Heart left ventricle (tissue), 16 donors: ENCODE measurements at places on chromosomes 3 and 15. TPM values are rescaled to one million over a fixed set of nuclear protein-coding genes. Genes with fewer than 3 reads are reported as not detected.

DNA sequence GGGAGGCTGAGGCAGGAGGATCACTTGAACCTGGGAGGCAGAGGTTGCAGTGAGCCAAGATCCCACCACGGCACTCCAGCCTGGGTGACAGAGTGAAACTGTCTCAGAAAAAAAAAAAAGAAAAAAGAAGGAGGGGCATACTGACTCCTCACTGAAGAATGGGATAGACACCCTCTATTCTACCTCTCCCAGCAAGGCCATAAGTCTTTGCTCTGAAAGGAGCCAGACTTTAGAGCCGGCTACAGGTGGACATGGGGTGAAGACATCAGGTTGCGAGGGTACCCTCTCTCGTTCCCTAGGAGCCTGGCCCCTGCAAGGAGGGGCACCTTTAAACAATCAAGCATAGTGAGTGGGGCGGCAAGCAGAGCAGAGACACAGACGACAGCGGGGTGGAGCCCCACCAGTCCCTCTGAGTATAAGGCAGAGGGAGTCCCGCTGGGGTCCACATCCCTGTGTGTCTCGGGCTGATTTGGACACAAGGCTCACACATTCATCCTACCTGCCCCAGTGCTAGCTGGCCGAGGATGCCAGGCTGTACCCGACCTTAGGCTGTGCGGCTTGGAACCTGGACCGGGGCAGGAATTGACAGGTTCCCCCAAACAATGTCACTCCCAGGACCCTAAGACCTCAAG is 1.1 kb downstream of the GRAMD2A start:
- H3K4me1 ChIP-seq: peaks cover 11% of the 10 kb centered on the region
- peak overlapping the region; percentile 55 for H3K4me3 ChIP-seq
- H3K36me3 ChIP-seq: peaks cover 30% of the 10 kb centered on the region
- DNase-seq: no peak

CLDN18 gene
- not detected for total RNA-seq

- DNase-seq: no peak
- no peaks in the 10 kb centered on the region for H3K4me1 ChIP-seq
- H3K36me3 ChIP-seq: no peaks in the 10 kb centered on the region
- no peak overlapping the region for H3K4me3 ChIP-seq
- H3K27me3 ChIP-seq: no peaks in the 10 kb centered on the region
These were observed 26.6 kb downstream of the USP50 start for GRCh38 chr15:50519740-50520425.

DNA sequence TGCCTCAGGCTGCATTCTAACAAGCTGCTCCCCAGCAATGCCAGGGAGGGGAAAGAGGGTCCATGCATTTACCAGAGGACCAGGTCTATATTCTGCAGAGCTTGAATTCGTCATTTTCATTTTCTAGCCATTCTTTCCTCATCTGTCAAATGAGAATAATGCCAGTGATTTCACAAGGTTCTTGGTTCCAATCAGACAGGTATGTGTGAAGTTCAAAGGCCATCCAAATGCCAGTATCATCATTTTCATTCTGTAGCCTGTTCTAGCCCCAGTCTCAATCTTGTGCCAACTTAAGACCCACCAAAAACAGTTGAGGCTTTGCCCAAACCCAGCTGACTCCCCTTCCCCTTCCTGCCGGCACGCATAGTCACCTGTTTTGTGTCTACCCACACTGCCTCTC is 112.7 kb downstream of the IQSEC1 start:
- no peak for DNase-seq
- H3K27ac ChIP-seq: peak overlapping the region; percentile 79
- peaks cover 97% of the 10 kb centered on the region for H3K4me1 ChIP-seq

DNA sequence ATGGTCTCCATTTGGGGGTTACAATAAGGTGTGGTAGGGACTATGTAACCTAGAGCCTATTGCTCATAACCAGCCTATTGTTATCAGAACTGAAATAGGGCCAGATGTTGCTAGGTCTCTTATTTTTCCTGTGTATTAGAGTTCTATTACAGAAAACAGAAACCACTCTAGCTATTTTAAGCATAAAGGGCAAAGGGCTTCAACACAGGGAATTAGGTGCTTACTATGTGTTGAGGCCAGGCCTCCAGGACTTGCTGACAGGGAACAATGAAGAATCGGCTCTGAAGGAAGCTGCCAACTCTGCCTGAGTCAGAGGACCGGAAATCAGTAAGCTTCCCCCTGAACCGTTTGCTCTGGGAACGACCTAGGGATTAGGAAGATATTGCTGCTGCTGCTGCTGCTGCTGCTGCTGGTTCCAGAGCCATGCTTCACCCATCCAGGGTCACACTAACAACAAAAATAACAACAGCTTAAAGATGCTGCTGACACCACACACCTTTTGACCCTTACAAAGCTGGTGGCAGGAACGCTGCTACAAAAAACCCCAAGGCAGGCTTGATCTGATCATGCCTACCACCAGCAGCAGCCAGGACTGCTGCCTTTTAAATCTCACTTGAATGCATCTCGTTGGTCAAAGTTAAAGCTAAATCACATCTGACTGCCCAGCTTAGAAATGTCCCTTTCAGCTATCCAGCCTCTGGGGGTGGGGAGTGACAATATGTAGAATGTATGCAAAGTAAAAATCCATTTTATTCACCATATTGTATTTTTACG is 276.9 kb upstream of the IL12A start:
- H3K36me3 ChIP-seq: no peaks in the 10 kb centered on the region
- H3K27me3 ChIP-seq: no peaks in the 10 kb centered on the region
- peak; percentile 56 for DNase-seq
- H3K4me1 ChIP-seq: peaks cover 14% of the 10 kb centered on the region
- H3K4me3 ChIP-seq: no peak overlapping the region
- peak overlapping the region; percentile 65 for H3K27ac ChIP-seq

TMEM207 gene
- total RNA-seq: not detected

GRCh38 chr3:80556763-80557162 is 789.0 kb upstream of the ROBO1 start:
- no peak overlapping the region for H3K27ac ChIP-seq
- H3K4me1 ChIP-seq: no peaks in the 10 kb centered on the region
- no peaks in the 10 kb centered on the region for H3K27me3 ChIP-seq
- no peak for DNase-seq

GRCh38 chr3:102614585-102614984 is 179.8 kb downstream of the ZPLD1 start:
- no peaks in the 10 kb centered on the region for H3K36me3 ChIP-seq
- no peak overlapping the region for H3K27ac ChIP-seq
- DNase-seq: no peak
- no peaks in the 10 kb centered on the region for H3K27me3 ChIP-seq

GRCh38 chr15:29924750-29925149 is 102.5 kb upstream of the TJP1 start:
- peak overlapping the region; percentile 16 for H3K27ac ChIP-seq
- no peaks in the 10 kb centered on the region for H3K36me3 ChIP-seq
- no peaks in the 10 kb centered on the region for H3K27me3 ChIP-seq
- peaks cover 21% of the 10 kb centered on the region for H3K4me1 ChIP-seq
- peak; percentile 27 for DNase-seq
- H3K4me3 ChIP-seq: no peak overlapping the region

DNA sequence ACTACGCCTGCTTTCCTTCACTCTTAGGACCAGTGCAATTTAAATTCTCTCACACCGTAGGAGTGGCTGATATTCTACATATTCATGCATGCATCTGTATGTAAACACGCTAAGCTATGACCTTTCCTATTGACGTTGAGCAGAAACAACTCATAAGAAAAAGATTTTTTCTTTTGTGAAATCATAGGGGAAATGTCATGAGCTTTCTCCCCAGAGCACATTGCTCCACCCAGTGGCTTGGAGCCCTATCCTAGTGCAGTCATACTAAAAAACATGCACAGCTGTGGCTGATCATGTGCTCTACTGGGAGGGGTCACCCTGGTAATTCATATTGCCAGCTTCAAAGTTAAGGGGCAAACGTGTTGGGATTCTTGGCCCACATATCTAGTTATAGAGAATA is 1.8 kb upstream of the MESD start:
- no peak for DNase-seq
- no peaks in the 10 kb centered on the region for H3K36me3 ChIP-seq
- peaks cover 24% of the 10 kb centered on the region for H3K4me1 ChIP-seq
- peak overlapping the region; percentile 93 for H3K27ac ChIP-seq
- no peaks in the 10 kb centered on the region for H3K27me3 ChIP-seq

SLC15A2 gene
- total RNA-seq: 2.9 TPM

DNA sequence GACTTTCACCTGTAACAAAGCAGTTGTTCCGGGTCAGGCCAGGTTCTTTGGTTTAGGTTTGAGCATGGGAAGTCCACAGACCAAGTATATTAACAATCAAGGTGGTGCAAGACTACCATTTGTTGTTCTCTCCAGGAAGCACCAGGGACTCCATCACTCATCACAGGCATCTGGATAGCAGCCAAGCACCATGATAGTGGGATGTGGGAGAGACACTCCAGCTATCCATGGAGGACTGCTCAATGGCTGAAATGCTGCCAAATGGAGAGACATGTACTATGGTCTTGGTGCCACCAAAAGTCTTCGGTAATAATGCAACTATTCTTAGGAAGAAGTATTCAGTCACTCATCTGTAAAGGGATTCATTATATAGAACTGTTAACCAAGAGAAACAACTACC is 143.0 kb downstream of the TNIK start:
- no peak overlapping the region for H3K4me3 ChIP-seq
- H3K27me3 ChIP-seq: no peaks in the 10 kb centered on the region
- H3K4me1 ChIP-seq: peaks cover 5% of the 10 kb centered on the region
- no peak overlapping the region for H3K27ac ChIP-seq
- no peaks in the 10 kb centered on the region for H3K36me3 ChIP-seq

ACTR8 gene
- 26.4 TPM for total RNA-seq

GRCh38 chr3:168124291-168124690 is 28.6 kb upstream of the GOLIM4 start:
- H3K27ac ChIP-seq: no peak overlapping the region
- H3K27me3 ChIP-seq: no peaks in the 10 kb centered on the region
- no peaks in the 10 kb centered on the region for H3K36me3 ChIP-seq
- no peak for DNase-seq
- H3K4me1 ChIP-seq: no peaks in the 10 kb centered on the region

ATP13A5 gene
- not detected for total RNA-seq

UROC1 gene
- total RNA-seq: not detected

DNA sequence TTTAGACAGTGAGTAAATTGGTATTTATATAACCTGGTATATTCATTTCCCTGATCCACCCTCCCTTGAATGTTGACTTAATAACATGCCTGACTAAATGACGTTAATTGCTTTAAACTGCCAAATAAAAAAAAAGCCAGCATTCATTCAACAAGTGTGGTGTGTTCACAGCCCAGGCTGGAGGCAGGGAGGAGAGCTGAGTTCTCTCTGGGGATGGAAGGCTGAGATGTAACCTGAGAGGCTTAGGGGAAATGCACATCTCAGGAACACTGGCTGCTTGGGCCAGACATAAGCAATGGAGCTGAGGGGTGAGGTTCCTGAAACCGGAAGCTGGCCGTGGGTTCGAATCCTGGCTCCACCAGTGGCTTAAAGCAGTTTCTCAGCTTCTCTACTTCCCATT is 17.3 kb downstream of the CACNA2D3 start:
- H3K36me3 ChIP-seq: no peaks in the 10 kb centered on the region
- no peak for DNase-seq
- no peak overlapping the region for H3K4me3 ChIP-seq
- no peaks in the 10 kb centered on the region for H3K27me3 ChIP-seq
- H3K27ac ChIP-seq: no peak overlapping the region

DNA sequence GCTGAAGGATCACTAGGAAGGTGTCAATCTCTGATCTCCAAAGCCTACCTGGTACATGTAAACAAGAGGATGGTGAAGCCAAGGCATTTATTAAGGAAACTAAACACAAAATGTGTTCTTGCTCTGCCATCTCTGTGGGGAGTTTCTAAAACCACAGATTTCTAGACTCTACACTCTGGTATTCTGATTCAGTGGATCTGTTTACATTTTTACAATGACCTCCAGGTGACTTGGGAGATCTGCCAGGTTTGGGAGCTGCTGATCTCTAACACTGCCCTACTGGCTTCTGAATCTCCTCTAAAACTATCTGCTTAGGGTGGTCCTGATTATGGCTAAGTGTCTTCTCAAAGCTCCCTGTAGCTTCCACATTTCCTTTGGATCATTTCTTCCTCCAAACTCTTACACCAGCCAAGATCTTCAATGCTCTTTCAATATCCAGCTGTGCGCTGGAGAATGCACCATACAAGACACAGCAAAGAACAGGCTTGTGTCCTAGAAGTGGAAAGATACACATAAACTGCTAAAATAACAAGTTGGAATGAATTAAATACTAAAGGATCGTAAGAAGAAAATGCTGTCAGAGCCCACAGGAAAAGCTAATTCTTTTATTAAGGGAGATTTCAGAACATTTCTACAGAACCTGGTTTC is 72.7 kb downstream of the GREM1 start:
- no peak overlapping the region for H3K4me3 ChIP-seq
- no peaks in the 10 kb centered on the region for H3K36me3 ChIP-seq
- H3K27me3 ChIP-seq: no peaks in the 10 kb centered on the region
- no peaks in the 10 kb centered on the region for H3K4me1 ChIP-seq
- DNase-seq: no peak
- H3K27ac ChIP-seq: no peak overlapping the region
